Stimulated activated CD4-positive, alpha-beta T cell treated with anti-CD3 and anti-CD28 coated beads, Interleukin-1b, Interleukin-23, amount 100 ng/mL, for 4 hours (primary cell): ENCODE measurements at places on chromosomes 1 and 21.
A peak's percentile ranks its signal among the peaks of the same experiment; 100 is the strongest.

- no peak for DNase-seq
Observed at GRCh38 chr1:45353685-45354084, 13.4 kb upstream of the MUTYH start.

GRCh38 chr1:163366555-163366954, 44.8 kb downstream of the NUF2 start:
- DNase-seq = no peak

GRCh38 chr1:248828845-248829244, 3.1 kb upstream of the SH3BP5L start:
- DNase-seq = no peak

GRCh38 chr1:235817101-235817728, 49.5 kb downstream of the LYST start:
- DNase-seq = no peak

DNA sequence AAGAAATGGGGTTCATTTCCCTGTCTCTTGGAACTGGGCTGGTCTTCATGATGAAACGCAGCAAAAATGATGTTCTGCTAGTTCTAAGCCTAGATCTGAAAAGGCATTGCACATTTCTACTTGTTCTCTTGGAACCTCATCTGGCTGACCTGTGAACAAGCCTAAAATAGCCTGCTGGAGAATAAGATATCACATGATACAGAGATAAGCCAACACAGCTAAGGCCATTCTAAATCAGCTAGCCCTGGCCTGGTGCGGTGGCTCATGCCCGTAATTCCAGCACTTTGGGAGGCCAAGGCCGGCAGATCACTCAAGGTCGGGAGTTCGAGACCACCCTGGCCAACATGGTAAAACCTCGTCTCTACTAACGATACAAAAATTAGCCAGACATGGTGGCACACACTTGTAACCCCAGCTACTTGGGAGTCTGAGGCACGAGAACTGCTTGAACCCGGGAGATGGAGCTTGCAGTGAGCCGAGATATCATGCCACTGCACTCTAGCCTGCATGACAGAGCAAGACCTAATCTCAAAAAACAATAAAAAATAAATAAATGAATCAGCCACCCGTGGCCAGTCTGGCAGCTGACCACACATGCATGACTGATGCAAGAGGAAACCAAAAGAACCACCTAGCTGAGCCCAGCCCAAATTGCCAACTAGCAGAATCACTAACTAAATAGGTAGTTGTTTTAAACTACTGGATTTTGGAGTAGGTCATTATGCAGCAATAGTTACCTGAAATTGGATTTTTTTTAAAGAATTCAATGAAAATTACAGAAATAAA, 18.0 kb downstream of the CD244 start:
- no peak for DNase-seq

DNA sequence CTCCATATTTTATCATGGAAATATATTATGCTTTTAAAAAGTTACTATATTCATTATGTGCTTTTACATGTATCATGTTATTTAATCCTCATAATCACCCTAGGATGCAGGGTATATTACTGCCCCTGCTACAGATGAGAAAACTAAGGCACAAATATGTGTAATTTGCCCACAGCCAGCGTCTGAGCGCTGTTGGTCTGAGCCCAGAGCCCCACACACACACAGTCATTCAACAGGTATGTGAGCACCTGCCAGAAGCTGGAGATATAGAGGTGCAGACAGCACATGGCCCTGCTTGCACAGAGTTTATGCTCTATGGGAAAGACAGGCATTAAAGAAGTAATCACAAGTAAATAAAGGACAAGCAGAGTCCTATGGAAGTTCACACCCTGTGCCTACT, 49.8 kb upstream of the SEC16B start:
- DNase-seq = no peak

DNA sequence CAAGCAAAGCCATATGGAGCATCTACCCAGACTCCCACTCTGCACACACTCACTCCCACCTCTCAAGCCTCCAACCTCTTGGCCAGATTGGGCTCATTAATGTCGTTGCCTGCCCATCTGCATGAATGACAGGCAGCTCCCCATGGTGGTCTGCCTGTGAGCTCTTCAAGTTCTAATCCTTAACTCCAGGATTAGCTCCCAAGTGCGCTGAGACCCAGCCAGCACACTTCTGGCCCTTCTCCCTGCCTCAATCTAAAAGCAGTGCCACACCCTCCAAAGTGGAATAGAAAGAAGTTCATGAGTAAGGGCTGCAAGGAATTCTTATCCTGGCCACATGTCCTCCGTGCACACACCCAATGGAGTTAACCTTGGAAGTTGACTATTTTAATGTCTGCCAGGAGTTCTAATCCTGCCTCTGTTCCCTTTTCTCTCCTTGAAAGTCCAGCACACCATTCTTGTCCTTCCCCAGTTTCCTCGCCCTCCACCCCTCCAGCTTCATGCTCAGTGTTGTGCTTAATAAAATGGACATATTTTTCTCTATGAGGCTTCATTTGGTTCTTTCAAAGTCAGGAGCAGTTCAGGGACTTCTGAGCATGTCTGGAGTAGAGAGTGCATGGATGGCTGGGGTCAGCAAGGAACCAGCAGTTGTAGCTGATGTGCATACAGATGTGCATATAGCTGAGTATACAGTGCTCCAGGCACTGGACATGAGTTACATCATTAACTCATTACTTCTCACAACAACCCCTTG, 30.1 kb downstream of the CAMK1G start:
- DNase-seq = no peak

DNA sequence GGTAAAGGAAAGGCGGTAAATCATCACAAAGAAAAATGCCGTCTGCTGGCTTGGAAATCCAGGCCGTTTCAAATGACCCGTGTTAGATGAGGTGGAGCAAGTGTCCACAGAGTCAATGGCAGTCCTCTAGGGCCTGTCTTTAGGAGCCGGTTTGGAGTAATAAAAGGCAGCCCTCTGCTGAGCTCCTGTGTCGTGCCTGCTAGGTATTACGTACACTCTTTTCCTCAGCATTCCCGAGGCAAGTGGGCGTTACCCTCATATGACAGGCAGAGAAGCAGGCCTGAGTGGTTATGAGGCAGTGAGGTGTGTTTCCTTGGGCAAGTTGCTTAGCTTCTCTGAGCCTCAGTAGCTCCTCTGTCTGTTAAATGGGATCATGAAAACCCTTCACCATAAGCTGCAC, 7.7 kb downstream of the NENF start:
- DNase-seq = no peak

GRCh38 chr1:9345922-9346321, 53.2 kb downstream of the SPSB1 start:
- DNase-seq = no peak

DNA sequence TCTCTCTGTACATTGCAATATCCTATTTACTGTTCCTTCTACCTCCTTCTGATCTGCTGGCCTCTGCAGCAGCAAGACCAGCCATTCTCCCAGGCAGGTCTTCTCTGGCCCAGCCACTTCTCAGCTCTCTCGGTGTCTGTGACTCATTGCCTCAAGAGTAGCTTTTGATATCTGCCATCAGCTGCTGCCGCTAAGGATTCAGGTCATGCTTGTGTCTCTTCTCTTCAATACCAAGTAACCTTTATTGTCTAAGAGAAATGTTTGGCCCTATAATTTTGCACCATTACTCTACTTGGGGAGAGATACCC, 101.8 kb downstream of the TMEM53 start:
- no peak for DNase-seq

DNA sequence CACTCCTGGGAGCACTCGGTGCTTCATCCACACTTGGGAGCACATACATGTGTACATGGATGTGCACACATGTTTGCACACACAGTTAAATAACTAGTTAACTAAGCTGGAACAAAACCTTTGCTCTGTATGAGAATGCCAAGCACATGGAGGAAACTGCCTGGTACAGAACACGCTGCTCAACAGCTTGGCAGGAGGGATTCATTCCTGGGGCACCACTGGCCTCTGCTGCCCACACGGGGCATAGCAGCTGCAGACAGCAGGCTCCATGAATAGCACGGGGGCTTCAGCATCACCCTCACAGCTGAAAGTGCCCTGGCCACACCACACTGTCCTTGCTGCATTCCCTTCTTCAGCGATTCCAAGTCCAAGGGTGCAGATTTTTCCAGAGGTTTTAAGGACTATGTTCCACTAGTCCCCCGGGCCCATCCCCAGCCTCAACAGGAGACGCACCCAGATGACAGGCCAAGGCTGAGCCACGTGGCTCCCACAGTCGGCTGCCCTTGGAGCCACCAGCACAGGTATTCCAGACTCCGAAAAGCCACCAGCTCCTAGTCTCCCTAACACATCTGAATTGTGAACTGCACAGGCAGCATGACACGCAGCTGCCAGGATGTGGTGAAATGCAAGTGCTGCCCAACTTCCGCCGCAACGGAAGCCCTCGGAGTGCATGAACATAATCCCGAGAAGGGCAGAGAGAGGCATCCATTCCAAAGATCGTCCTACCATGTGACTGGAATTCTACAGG, 16.9 kb downstream of the NPHP4 start:
- DNase-seq = peak; percentile 31

DNA sequence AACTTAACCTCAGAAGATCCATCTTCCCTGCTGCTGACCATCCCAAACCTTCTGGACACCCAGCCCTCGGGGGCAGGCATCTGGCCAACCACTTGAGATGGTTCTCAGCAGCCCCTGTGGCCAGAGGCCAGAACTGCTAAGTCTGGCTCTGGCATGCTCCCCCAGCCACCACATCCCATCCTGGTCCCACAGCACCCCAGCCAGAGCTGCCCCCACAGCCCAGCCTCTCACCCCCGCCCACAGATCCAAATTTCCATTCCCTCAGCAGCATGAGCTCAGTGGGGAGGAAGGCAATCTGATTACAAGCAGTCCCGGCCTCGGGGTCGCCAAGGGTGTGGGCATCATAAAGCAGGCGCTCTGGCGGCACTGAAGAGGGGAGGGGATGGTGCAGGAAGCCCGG, 45.6 kb downstream of the GLIS1 start:
- no peak for DNase-seq
